ENCODE measurements at places on chromosomes 1 and 21.

DNA sequence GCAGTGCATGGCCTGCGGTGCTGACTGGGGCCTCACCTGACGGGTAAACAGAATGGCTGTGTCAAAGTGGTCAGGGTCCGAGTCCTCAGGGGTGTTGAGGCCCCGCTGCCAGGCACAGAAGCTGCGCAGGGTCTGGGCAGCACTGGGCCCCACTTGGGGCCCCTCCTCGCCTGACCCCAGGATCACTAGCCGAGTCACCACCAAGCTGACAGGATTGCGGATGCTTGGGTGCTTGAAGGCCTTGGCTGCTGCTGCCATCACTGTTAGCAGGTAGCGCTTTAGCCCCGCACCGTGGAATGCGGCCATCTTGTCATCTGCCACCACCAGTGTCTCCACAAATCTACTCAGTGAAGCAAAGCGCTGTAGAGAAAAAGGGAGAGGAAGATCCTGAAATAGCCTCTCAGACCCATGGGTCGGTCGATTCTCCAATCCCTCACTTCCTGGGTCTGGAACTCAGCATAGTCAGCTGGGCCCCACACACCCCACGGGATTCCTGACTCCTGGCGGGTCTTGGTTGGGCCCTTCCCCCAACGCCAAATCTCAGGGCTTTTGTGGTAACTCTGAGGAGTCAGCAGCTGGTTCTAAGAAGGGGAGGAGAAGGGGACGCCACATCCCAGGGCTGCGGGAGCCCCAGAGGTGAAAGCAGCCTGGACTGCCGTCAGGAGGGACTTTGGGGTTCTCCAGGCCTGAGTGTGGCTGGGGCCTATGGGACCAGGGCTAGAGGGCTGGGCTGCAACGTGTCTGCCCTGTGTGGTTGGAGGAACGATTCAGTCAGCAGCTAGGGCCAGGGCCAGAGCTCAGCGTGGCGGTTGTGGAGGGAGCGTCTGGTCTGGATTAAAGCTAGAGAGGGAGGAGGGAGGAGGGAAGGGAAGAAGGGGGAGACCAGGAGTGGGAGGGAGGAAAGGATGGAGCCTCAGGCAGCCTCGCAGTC is 2.1 kb downstream of the ADAMTS4 start:
- DNase-seq: no peak

GRCh38 chr1:225476538-225476988 is 48.7 kb upstream of the LBR start:
- DNase-seq: no peak

GRCh38 chr1:229941160-229941559 is 125.9 kb upstream of the GALNT2 start:
- no peak for DNase-seq

GRCh38 chr1:13523780-13524477 is 10.1 kb upstream of the LRRC38 start:
- DNase-seq: no peak

DNA sequence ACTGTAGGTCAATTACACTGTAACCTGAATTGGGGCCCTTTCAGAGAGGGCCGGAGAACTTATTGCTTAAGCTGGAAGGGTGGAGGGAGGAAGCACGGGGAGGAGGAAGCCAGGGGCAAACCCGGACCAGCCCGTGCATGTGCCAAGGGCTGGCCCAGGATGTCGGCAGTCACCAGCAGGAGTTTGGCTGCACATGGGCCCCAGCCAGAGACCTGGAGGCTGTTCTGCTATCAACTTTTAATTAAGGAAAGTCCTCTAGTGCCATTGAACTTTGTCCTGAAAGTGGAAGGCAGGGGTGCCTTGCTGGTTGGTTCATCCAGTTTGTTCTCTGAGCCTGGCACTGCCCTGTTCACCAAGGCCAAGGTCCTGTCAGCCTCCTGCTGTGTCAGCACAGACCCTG is 200.8 kb upstream of the VAMP3 start:
- no peak for DNase-seq

GRCh38 chr1:3031401-3032221 is 10.3 kb downstream of the ACTRT2 start:
- no peak for DNase-seq

- peak; percentile 78 for DNase-seq
Observed at GRCh38 chr1:1000357-1001056, 610 bp upstream of the HES4 start.

GRCh38 chr1:151713874-151714273 is 2.7 kb downstream of the CELF3 start:
- no peak for DNase-seq

- DNase-seq: peak; percentile 18
Observed at GRCh38 chr1:116006486-116006964, 30.2 kb downstream of the SLC22A15 start.

DNA sequence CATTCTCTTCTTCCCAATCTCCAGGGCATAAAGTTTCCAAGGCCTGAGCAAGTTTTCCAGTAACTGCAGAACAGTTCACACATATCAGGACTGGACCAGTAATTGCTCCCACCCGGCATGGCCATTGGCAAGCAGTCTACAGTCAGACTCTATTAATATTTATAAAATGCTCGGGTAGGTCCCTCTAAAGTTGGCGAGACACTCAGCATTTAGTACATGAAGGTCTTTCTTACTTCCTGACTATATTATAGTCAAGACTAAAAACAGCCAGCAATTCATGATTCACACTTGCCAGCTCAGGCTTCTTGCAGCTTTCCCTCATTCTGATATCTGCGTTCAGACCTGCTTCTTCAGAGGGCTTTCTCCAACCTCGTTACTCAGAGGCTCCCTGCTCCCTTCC is 25.4 kb downstream of the GADD45A start:
- no peak for DNase-seq

GRCh38 chr1:201515062-201515750 is 8.3 kb upstream of the CSRP1 start:
- no peak for DNase-seq

GRCh38 chr1:213291526-213291925 is 240.5 kb downstream of the RPS6KC1 start:
- no peak for DNase-seq

DNA sequence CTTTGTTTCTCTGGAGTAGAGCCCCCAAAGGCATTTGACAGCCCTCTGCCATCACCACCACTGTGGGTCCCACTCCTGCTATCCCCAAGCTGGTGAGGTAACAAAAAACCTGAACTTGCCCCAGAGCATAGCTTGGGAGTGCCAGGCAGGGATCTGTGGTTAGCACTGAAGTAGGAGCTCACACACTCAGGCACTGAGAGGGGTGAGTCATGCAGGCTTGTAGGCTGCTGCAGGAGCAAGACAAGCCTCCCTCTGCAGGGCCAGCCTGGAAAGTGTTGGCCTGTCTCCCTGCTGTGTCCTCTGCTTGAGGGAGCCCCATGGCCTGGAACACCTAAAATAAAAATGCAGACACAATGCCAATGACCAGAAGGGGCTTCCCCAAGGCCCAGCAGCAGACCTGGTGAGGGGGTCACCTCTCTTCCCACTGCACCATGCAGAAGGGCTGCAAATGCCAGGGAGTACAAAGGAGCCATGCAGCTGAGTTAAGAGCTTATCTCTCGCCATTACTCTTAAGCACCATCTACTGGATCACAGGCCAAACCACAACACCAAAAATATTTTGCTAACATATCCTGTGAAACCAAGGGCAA is 108.9 kb upstream of the POGK start:
- no peak for DNase-seq

GRCh38 chr1:152473887-152474537 is 36.6 kb upstream of the LCE5A start:
- DNase-seq: no peak

DNA sequence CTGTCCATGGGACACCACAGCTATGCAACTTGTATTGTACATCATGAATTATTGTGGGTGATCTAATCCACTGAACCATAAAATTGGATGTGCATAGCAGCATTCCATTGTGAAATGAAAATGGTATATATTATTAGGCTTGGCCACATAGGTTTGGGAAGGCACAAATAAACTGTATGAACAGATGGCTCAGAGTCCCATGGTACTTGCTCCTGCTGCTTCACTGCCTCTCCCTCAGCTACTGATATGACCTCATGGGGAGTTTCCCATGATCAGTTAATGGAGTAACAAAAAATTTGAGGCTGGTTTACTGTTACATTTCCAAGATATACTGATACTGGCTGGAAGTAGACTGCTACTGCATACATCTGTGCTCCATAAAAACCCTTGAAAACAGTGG is 152.7 kb upstream of the NEGR1 start:
- DNase-seq: no peak

DNA sequence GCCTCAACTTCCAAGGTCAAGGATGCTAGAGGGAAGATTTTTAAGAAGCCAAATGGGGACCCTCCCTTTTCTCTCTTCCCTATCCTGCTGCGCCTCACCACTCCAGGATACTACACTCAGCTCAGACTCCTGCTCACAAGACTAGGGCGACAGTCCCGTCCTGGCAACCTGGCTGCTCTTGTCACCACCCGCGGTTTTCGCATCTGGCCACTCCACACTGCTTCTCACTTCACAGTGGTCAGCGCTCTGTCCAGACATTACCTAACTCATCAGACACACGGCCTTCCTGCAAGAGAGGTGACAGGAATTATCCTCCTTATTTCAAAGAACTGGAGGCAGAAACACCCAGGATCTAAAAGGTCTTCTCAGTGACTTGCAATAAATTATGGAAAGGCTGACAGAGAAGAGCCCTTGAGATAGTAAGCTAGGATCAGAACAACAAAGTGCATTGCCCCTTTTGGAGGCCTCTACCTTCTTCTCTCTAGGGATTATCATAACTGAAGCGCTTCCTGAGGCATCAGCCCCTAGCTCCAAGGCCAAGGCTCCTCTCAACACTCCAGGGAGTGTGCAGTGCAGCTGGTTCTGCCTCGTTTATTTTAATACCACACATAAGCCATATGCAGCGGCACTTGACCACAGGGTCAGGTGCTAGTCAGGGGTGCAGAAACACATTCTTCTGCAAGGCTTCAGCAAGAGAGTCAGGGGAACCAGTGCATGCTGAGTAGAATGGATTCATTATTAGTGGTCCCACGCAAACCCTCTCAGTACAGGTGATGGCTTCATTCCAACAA is 41.9 kb downstream of the ASTN1 start:
- no peak for DNase-seq

- no peak for DNase-seq
Observed at GRCh38 chr21:45366476-45366875, 38.5 kb upstream of the COL18A1 start.

- no peak for DNase-seq
Observed at GRCh38 chr1:23422941-23423340, 1.6 kb downstream of the TCEA3 start.

DNA sequence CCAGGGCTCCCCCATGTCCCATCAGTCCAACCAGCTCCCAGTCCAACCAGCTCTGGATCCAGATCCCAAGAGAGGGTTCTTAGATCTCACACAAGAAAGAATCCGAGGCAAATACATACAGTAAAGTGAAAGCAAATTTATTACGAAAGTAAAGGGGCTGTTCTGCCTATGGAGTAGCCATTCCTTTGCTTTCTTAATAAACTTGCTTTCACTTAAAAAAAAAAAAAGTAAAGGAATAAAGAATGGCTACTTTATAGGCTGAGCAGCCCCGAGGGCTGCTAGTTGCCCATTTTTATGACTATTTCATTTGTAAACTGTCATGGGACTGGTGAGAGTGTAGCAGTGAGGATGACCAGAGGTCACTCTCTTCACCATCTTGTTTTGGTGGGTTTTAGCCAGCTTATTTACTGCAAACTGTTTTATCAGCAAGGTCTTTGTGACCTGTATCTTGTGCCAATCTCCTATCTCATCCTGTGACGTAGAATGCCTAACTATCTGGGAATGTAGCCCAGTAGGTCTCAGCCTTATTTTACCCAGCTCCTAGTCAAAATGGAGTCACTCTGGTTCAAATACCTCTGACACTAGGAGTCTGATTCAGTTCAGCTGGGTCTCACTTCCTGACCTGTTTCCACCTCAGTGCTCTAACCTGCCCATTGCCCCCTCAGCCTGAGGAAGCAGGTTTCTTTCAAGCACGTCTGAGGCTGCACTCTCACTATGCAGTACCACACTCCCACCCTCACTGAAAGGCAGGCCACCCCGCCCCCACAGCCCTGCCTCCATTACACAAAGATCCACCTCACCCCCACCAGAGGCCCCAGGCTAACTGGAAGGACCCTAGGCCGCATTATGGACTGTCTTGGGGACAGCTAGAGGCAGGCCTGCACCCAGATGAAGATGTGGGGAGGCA is 26.5 kb upstream of the ATP2B4 start:
- no peak for DNase-seq

DNA sequence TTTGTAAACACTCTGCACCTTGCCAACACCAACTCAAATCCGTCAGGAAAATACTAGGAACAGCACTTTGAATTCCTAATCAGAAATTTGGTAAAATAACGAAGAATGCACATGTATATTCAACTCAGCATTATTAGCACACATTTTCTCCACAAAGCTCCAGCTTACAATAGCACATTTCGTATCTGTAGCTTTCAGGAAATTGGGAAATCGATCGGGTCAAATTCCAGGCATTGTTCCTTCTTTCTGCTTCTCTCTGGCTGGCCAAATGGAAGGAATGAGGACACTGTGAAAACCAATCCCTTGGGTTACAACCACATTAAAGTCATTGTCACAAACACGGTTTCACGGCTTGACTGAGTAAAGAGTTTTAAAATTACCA is 58.6 kb downstream of the NPHP4 start:
- no peak for DNase-seq

DNA sequence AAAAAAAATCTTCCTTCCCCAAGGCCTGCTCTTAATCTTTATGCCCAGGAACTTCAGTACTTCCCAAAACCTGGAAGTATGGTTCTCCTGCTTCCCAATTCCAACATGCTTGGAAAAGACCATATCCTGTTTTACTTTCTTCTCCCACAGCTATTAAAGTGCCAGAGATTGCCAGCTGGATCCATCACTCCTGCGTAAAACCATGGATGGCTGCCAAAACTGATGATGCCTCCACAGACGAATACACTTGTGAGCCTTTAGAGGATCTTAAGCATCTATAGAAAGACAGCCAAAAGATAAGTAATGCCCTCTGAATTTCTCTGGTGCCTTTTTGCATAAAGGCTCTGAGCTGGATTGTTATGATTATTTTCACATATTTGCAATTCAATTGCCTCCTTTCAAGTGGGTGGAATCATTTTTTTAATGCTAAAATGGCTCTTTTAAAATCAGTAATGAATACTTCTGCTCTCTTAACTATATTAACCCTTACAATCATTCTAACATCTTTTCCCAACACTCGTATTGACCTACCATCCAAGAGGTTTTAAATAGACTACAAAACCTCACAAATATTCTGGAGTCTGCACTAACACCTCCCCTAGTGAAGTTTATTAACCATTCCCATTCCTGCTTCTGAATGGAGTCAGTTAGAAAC is 1807.8 kb downstream of the BRINP3 start:
- no peak for DNase-seq

GRCh38 chr1:17475752-17476151 is 36.3 kb upstream of the RCC2 start:
- no peak for DNase-seq

DNA sequence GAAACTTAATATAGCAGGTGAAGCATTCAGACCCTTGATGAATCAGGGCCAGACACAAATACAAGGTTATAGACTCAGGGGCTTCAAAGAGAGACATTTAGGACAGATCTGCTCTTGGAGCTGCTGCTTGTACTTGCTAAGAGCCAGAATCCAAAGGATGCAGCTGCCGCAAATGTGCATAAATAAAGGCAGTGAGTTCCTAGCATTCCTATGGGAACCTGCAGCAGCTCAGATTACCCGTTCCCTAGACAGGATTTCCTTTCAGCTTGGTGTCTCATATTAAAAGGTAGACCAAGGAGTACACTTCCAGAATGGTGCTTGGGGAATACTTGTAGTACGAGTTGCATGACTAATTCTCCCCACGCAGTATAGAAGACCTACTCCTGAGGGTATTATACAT is 9.7 kb upstream of the LRRC53 start:
- no peak for DNase-seq

- no peak for DNase-seq
Observed at GRCh38 chr1:112557385-112557784, 48.6 kb downstream of the WNT2B start.
